ENCODE measurements at places on chromosomes 1 and 21.

- DNase-seq = peak; percentile 83
Observed at GRCh38 chr1:29682171-29682918, 446.0 kb downstream of the PTPRU start.

DNA sequence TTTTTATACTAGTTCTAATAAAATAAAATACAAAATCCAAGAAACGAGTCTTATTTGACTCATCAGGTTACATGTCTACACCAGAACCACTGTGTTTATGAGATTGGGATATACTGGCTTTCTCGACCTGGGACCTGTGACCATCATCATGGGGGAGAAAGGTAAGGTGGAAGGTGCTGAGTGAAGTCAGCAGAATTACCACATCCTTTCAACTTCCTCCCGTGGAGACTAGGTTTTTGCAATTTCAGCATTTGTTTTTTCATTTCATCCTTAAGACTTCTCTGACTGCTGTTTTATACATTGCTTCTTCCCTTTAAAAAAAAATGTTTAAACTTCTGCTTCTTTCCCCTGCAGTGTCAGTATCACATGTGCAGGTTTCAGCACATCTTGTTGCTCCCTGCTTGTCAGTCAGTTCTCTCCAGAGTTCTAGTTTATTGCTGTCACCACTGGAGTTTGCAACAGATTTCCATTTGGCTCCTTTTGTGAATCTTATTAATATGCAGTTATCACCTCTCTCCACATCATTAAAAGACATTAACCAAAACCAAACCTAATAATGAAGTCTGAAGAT is 60.4 kb upstream of the HAO2 start:
- DNase-seq = no peak

- DNase-seq = no peak
Observed at GRCh38 chr1:155124503-155125463, 2.9 kb upstream of the EFNA1 start.

GRCh38 chr1:8684590-8684989 is 132.8 kb downstream of the RERE start:
- DNase-seq = peak; percentile 69

GRCh38 chr1:212138457-212138856 is 102.9 kb downstream of the DTL start:
- DNase-seq = no peak

DNA sequence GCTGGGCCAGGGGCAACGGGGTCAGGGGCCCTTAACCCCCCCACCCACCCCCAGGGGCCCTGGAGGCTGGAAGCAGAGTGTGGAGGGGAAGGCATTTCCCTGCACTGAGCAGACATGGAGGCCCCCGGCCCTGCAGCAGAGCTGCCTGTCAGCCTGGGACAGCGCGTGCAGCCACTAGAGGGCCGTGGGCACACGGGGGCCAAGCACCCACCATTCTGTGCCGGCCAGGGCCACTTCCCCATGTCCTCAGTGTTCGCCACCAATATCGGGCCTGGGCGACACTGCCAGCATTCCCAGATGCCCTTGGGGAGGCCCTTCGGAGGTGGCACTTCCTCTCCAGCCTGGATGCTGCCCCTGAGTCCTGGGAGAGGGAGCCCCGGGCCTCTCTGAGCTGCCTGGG is 23.2 kb upstream of the ARHGEF16 start:
- DNase-seq = peak; percentile 27

DNA sequence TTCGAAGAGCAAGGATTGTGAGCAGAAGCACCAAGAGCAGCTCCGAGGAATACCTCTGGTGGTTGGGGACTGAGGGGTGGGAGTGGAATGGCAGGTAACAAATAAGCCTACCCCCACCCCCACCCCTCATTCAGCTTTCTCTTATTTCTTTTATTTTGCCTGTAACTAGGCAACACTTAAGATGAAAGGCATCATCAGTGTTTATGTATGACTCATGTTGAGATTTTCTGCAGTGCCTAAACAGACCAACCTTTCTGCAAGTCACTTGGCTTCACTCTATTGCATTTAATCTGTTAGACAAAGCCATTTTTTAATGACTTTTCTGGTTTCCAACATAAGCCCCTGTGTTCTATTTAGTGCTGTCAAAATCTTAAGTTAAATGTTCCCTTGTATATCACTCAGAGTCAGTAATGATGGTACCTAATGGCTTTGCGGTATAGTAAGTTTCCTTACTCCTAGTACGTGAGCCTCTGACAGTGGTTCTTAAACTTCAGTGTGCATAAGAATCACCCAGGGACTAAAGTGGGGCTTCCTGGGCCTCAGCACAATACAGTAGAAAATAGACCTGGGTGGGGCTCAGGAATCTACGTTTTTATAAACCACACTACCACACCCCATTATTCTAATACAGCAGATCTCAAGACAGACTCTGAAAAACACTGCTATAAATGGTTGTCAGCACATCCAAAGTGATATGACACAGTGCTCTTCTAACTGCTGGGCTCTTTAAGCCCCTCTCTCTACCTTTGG is 19.9 kb downstream of the CASQ2 start:
- no peak for DNase-seq

- no peak for DNase-seq
Observed at GRCh38 chr1:230308039-230308438, 118.1 kb downstream of the PGBD5 start.

DNA sequence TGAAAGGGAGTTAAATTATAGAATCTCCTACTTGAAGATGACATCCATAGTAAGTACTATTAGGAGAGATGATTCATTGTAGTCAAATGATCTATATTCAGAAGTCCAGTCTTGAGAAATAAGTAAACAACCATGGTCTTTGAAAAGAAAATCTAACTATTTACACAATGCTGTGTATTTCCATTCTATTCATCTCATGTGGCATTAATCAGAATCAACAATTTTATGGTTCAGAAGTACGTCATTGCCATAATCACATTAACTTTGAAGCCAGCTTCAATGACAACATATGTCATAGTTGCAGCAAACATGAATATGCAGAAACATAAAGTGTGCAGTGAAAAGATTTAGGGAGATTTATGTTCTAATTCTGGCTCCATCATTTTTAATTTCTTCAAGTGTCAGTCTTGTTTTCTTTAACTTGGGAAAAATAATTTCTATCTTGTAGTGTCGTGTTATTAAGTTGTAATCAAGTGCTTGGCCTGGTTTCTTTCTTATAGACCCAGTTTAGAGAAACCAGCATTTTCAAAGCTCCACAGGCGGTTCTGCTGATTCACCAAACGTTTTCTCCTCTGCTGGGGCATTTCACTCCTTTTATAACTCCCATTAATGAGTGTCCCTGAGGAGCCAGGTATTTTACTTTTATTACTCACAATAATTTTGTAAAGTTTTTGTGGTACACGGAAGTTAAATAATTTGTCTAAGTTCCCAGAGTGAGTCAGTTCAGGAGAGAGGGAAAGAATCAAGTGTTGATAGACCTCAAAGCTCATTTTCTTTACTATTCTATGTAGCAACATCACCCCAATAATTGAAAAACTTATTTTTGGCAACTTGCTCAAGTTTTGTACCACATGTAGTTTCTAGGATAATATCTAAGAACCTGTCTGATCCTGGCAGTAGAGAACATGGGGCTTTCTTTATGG is 35.9 kb upstream of the PTGS2 start:
- DNase-seq = no peak

GRCh38 chr1:27862671-27863537 is 9.4 kb upstream of the THEMIS2 start:
- DNase-seq = no peak

- DNase-seq = no peak
Observed at GRCh38 chr1:228472655-228473054, 14.5 kb upstream of the RNF187 start.

GRCh38 chr1:68481041-68481440 is 15.8 kb downstream of the DEPDC1 start:
- DNase-seq = no peak

GRCh38 chr1:241131636-241132194 is 225.3 kb downstream of the RGS7 start:
- DNase-seq = peak; percentile 21

DNA sequence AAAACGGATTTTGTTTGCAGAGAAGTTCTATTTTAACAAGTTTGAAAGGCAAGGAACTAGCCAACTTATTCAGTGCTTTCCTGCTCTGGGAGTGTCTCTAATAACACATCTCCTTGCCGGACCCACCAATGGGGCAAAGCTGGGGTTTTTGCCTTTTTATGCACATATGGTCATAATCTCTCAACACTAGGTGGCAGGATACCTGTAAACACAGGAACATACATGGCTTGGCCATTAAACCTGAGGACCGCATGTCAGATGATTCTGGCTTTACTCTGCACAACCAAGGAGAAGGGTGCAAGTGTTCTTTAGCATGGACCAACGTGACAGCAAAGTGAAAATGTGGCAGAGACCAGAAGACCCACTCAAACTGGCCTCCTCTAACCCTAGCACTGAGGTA is 4.9 kb downstream of the TMEM9 start:
- DNase-seq = peak; percentile 74

- DNase-seq = peak; percentile 12
Observed at GRCh38 chr1:95953015-95953414, 719.0 kb downstream of the RWDD3 start.

GRCh38 chr1:167367705-167368104 is 147.0 kb downstream of the POU2F1 start:
- peak; percentile 12 for DNase-seq

DNA sequence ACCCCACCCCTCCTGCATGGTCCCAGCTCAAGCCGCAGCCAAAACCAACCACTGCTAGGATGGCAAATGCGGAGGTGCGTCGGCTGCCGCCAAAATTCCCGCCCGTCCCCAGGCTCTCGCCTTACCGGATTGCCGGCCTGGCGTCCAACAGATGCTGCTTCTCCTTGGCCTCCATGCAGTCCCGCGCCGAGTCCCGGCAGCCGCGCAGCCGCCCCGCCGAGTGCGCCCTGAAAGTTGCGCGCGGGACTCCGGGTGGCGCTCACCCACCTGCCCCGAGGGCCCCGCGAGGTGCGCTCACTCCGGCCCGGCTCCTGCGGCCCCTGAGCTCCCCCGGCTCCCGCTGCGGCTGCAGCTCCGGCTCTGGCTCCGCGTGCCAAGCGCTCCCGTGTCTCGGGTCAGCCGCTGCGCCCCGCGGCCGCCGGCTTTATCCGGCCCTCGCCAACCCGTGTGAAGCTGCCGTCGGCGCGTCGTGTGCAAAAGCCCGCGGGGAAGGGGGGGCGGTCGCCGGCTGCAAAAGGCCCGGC is at the start of gene SLC30A2:
Gene SLC30A2 (minus strand): TSS at position 397 of the 524 bp plus-strand sequence. CDS start 222 bp downstream, at position 175.
- no peak for DNase-seq

DNA sequence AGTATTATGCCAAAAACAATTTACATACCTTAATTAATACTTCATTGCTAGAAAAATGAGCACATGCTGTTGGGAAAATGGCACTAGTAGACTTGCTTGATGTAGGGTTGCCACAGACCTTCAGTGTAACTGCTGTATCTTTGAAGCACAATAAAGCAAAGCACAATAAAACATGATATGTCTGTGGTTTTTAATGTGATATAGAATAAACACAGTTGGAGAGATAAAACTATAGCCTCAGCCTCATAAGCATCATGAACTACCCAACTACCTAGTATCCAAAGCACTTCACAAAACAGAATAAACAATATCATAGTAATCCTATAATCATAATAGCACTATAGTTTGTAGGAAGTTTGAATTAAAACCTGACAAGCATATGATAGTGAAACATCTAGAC is 143.5 kb downstream of the SYT14 start:
- no peak for DNase-seq

DNA sequence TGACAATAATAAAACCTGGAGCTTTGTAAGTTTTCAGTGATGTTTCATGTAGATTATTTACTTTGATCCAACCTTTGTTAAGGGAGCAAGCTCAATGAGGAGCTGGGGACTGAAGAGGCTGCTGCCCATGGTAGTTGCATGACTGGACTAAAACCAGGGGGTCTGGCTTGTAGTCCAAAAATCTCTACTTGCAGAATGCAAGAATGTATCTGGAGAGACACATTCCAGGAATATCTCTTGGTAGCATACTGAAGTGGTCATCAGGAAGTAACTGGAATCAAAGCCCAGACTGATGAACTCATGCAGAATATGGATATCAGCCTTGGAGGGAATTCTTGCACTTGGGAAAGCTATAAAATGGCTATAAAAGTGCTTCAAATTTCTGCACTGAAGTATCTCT is 5.8 kb upstream of the KIAA0040 start:
- no peak for DNase-seq

DNA sequence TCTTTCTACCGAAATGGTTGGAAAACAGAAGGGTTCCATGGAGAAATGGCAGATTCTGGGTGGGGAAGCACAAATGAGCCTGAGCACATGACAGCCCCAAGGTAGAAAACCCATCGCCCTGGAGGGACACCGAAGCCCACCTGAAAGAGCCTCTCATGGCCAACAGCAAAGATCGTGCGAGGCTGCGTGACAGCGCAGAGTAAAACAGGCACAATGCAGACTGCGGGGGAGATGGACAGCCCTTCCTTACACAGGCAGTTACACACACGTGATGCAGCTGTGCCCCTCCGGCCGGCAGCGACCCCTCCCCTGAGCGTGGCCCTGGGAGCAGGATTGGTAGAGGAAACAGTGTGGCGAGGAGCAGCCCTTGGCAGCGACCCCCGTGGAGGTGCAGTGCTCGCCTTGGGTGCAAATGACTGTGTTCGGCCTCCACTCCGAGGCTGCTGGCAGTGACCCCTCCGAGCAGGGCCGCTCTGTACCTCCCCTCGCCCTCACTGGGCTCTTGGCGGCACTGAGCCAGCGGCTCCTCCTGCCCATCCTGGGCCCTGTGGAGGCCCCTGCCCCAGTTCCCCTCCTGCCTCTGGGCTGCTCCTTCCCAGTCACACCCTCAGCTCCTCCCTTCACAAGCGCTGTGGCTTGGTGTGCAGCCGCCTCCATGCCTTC is 120.9 kb upstream of the COL6A1 start:
- DNase-seq = no peak

- DNase-seq = no peak
Observed at GRCh38 chr1:187517546-187517945, 688.8 kb downstream of the PLA2G4A start.

DNA sequence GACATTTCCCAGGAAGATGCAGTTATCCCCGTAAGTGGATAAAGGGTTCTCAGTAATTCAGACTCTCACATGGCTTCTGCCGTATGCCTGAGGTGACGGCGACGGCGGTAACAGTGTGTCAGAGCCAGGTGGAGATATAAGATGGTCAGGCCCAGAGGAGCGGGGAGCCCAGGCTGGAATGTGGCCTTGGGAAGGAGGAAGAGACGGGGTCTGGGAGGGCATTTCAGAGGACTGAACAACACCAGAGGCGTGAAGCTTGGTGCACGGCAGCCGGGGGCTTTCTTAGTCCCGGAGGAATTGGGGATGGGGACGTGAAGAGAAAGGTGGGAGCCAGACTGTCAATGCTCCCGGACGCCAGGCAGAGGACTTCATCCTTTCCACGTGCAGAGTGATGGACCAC is 1.0 kb downstream of the RER1 start:
- no peak for DNase-seq

DNA sequence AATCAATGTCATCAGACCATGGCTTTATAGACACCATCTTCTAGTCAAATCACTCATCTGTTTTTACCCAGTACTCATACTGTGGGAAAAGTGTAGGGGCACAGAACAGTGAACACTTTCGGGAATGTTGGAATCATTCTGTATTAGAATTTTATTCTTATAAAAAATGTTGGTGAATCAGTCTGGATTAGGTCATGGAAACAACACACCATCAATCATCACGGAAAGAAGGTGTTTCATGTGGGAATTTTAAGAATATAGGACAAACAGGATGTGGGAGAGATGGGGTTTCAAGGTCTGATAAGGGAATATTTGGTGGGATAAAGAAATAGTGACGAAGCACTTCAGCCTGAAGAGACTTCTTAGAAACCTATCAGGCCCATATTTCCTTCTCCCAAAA is 17.3 kb downstream of the GBP1 start:
- DNase-seq = no peak

Measured in NCI-H82 (cell line).